ENCODE measurements at places on chromosomes 2 and 18.

DNA sequence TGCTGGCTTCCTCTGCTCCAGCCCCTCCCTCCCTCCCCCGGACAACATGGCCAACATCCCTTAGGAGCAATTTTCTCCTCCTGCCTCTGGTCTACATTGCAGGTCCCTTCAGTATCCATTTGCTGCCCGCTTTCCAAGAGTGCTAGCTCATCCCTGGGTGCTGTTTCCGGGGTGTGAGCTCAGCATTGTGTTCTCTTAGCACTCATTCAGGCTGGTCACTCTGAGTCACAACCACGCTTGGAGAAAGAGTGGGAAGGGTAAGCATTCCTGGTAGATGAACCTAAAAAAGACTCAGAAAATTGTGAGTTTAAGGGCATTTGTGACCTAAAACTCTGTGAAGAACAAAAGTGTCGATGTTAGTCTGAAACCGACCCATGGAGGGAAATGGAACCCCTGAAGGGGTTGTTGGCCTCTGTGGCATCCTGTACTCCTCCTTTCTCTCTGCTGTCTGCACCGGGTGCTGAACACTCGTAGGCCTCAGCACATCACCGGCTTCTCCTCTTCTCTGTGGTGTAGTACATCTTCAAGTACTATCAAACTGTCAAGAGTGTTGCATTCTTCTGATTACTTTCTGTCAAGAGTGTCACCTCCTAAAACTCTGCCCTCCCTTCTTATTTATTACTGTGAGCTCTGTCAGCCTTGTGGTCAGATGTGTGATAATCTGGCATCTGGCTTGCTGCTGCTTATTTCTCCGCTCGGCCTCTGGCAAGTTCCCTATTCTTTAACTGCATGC is 73.0 kb downstream of the CTNNA2 start:
- DNase-seq, result no peak

DNA sequence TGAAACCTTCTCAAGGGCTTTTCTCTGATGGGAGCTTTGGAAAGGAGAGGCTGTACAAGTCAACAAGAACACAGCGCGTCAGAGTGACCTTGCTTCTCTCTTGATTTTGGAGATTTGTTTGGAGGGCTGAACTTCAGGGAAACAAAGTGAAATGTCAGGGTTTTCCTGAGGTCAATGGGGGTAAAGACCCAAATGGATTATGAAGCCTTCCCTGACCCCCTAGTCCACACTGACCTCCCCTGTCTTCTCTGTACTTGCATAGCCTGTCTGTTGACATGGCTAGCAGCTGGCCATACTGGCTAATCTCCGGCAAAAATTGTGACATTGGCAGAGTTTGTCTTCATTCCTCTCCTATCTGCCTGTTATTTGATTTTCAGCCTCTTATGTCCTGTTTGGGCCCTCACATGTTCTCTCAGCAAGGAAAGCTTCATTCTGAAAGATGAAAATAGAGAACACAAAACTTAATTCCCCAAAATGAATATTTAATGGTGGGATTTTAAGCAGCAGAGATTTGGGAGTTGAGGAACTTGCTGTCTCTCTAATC is 149.3 kb upstream of the HAAO start:
- no peak for DNase-seq

- peak; percentile 32 for DNase-seq
Measured at GRCh38 chr2:109213646-109214433, 84.8 kb downstream of the SH3RF3 start.

DNA sequence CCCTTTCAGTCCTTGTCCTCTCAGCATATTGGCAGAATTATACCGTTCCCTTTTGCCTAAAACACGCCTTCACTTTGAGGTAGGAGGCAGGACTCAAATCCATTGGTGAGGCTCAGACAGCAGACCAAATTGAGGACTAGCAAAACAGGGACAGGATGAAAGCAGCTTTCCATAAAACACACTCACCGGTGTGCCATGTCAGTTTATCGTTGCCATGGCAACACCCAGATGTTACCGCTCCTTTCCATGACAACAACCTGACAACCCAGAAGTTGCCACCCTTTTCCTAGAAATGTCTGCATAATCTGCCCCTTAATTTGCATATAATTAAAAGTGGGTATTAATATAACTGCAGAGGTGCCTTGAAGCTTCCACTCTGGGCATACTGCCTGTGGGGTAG is 730.4 kb downstream of the METTL4 start:
- no peak for DNase-seq

DNA sequence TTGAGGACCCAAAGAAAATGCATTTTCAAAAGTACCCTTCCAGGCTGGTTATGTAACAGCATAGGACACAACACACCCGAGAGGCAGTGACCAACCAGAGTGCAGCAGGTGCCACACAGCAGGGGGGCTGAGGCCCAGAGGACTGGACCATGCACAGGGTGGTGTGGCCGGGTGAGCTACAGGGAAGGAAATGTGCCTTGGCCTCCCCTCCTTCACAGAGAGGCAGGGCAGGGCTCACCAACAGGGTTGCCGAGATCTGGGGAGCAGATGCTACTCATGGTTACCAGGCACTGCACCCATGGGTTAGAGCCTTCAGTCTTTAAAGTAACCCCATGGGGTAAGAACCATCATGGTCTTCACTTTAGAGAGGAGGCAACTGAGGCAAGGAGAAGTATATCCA is 158.4 kb downstream of the MSH2 start:
- DNase-seq, result no peak

DNA sequence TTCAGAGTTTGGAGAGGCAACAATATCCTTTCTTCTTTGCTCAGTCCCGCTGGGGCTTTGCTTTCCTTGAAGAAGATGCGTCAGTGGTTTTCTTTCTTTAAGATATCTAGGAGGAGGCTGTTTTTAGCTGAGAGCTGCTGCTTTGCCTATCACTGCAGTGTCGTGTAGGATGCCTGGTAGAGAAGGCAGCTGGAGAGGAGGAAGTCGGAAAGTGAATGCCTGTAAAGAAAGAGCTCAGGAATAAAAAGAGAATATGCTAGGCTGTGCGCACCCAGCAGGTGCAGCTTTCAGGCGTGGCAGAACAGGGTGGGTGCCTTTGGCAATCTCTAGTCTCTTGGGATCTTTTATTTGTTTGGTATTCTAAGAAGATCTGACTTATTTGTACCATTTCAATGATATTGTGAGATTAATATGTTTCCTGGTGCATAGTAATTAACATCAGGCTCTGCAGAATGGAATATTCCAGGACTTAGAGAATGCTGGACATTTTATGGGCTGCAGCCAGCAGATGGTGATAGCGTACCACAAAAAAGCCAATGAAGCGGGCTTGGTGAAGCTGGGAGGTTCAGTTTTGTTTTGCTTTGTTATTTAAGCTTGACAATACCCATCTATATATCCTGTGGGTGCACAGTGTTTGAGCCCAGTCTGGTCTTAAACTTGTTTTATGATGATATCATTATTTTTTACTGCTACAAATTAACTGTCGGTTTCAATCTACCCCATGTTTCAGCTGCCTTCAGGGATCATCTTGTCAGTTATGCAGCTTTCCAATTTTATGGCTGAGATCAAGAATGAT is 34.9 kb downstream of the CAVIN2 start:
- no peak for DNase-seq

DNA sequence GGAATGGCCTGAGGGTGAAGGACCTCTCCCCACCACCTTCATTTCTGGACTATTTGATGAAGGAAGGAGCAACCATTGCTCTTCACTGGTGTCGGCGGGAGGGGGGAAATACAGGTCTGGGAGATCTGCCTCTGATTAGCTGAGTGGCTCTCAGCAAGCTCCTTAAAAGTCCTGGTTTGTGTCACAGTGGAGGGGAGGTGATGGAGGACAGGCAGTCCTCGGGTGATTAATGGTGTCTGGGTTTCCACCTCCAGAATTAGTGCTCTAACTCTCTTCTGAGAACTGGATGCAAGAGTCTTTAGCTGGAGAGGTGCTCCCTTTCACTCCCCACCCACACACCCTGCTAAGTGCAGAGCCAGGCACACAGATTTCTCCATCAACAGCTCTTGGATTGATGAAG is 83.2 kb downstream of the TTC32 start:
- no peak for DNase-seq

DNA sequence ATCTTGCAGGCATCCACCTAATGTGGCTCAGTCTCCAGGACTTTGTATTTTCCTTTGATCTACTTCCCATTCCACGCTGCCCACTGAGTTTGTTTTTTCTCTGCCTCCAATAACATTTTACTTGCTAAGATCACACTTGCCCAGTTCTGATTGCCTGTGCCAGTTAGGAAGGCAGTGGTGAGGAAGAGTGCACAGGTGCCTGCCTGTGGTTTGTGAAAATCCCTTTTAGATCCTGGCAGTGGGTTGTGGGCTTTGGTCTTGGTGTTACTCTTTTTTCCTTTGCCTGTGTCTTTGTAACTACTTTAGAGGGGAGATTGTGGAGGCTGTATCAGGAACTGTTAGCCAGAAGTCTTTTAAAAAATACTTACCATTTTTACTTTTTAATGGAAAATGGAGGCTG is 36.9 kb upstream of the KCNG2 start:
- no peak for DNase-seq

DNA sequence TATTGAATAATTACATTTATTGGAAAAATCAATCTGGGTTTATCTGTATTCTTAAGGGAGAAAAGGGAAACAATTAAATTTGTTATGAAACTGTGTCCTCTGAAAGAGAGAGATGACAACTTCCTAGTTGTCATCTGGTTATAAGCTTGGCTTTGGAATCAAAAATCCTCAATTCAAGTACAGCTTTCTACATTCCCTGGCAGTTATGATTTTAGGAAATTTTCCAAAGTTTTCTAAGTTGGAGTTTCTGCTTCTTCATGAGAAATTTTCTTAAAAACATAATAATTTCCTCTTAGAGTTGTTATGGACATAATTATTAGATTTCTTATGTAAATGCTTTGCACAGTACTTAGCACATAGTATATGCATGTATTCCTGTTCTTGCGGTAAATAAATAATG is 625.6 kb upstream of the SLC39A10 start:
- no peak for DNase-seq

- DNase-seq, result no peak
Measured at GRCh38 chr2:120005834-120006521, 6.9 kb upstream of the EPB41L5 start.

DNA sequence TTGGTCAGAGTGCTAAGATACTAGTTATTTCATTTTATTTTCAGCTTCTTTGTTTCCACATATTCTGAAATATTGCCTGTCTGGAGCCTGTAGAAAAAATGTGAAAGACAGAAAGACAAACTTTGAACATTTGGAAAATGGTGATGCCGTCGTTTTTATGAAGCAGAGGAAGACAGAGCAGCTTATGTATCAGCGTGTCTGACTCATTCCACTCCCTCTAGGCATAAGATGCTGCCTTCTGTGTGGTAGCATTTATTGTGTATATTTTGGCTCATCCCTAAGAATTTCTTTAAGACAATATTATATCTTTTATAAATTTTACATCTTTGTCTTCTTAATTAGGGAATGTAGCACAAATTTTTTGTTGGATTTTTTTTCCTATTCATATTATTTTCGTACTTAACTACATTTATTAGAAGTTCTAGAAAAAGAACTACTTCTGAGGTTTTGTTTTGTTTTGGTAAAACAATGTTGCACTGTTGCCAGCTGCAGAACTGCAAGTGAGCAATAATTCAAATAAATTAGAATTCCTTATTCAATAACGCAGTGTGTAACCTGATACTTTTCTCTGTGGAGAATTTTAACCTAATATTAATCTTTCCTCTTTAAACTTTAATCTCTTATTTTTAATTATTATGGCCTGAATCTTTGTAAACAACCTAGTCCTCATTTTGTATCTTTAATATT is 300.4 kb downstream of the ZNF407 start:
- DNase-seq, result no peak

- DNase-seq, result no peak
Measured at GRCh38 chr18:64134044-64134747, 14.7 kb downstream of the LINC00305 start.

DNA sequence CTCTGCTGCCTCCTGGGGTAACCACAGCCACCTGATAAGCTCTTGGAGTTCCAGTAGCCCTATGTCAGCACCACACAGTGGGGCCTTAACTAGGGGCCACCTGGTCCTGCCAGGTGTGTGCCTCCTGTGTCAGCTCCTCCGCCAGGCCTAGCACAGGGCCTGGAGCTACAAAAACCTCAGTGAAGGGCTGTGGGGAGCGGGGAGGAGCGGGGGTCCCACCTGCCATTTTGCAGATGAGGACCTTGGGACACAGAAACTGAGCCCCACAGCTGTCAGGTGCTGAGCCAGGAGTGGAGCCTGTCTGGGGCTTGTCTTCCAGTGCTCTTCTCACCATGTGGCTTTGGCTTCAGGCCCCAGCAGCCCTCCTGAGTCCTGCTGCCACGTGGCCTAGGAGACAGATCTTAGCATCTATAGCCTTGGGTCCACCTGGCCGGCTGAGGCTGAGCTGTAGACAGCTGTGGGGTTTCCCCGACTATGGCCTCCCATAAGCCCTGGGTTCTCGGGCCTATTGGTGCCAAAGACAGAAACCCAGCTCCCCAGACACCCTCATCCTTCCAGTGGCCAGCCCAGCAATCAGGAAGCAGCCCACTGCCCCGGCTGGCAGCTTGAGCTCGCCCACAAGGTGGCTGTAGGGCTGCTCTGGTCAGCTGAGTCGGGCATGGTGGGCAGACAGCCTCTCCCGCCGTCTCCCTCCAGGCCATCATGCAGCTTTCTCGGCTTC is 104.5 kb upstream of the MCFD2 start:
- no peak for DNase-seq

DNA sequence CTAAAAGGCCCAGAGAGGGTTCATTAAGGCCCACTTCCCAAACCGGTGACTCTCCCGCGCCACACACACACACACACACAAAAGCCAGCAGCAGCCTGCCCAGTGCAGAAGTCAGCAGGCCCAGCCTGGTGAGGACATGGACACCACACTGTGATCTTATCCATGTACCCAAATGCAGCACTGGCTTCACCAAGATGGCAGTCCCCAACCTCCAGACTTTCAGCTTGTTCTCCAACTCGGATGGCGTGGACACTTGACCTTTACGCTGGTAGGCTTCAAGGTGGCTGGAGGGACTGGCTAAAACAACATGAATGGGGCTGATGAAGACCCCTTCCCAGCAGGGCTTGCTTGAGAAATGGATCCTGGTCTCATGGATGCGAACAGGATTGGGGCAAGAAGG is 50.4 kb downstream of the TNS1 start:
- DNase-seq, result no peak

GRCh38 chr2:206518997-206519396 is 75.7 kb downstream of the ADAM23 start:
- DNase-seq, result no peak

DNA sequence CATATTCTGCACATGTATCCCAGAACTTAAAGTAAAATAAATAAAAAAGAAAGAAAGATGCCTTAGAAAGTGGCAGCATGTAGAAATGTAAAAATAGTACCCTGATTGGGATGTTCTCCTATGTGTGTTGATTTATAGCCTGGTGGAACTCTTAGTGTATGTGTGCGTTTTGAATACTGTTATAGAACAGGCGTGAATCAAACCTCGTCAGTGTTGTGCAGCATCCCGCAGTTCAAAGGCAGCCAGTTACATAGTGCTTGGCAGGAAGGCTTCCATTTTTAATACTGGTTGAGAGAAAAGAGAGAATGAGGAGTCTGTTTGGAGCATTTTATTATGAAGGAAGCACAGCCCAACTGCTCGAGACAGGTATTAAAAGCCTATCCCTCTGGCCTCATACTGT is 49.4 kb downstream of the TANC1 start:
- DNase-seq, result no peak
